ENCODE measurements at places on chromosomes 4 and X.

DNA sequence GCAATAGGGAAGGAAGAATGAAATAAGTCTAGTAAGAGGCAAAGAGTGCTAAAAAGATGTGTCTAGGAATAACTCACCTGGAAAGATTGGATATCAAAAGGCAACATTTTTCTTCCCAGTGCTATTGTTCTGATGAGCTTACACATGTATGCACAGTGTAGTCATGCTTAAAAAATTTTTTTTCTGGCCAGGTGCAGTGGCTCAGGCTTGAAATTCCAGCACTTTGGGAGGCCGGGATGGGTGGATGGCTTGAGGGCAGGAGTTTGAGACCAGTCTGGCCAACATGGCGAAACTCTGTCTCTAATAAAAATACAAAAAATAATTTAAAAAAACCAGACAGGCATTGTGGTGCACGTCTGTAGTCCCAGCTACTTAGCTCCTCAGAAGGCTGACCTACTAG is 795.8 kb upstream of the IGFBP7 start:
- DNase-seq, result no peak

DNA sequence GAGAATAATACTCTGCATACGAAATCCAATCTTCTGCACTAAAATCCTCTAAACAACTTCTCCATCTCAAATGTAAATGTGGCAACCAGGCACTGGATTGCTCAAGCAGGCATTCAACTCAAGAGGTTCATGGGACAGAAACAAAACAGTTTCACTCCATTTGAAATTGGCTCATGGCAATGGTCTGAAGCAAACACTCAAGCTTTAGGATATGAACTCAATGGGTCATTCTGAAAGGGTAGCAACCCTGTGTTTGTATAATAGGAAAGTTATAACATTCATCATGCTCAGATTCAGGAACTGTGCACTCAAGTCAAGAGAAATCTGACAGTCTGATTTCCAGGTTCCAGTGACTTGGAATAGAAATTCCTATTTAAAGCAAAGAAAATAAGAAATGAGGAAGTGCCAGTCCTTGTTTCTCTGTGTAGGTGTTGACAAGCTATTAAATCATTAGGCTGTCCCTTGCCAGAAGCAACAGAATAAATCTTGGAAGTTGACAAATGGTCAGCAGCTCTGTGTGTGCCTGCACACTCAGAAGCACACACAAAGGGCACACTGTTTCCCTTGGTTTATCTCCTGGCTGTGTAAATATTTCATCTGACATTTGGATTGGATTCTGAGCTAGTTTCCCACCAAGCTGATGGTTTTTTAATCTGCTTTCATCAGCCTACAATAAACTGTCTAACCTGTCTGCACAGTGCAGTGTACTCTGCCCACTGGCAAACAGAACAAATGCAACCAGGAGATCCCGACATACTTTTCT is 75.9 kb upstream of the CITED1 start:
- DNase-seq, result no peak

DNA sequence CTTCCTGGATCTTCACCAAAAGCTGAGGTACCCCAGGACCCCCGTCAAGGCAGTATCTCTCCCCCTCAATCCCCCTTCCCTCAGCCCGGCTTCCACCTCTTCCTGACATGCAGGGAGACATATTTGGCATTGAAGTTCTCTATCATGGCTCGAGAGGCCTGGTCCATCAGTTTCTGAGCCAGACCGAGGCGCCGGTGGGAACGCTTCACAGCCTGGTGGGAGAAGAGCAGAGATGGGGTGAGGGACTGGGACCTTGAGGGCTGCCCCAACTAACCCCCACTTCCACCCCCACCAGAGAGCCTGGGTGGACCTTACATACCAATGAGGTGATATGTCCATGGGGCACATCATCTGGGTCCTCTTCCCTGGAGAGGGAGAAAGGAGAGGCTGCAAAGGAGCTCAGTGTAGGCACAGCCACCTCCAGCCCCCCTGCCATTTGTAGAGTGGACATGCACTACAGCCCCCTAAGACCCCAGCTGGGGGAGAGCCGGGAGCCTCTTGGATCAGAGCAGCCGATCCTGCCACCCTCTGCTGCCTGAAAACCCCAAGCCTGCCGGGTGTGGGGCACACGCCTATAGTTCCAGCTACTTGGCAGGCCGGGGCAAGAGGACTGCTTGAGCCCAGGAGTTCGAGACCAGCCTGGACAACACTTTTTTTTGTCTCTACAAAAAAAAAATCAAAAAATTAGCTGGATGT is 2.5 kb downstream of the NAA10 start:
- no peak for DNase-seq

DNA sequence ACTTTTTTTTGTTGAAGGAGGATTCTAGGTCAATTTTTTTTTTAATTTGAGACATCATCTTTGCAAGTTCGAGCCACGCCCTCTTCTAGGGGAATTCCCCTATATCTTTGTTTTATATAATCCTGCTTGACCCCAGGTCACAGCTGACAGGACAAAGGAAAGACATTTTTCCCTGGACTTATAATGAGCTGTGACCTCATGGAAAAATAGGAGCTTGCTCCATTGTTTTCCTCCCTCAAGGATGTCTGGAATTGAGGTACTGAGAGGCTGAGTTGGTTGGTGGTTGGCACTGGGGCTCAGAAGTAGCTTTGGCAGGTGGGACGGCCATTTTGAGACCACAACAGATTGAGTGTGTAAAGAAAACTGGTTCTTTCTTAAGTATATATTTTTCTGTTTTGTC is 49.0 kb downstream of the GBA3 start:
- DNase-seq, result no peak

DNA sequence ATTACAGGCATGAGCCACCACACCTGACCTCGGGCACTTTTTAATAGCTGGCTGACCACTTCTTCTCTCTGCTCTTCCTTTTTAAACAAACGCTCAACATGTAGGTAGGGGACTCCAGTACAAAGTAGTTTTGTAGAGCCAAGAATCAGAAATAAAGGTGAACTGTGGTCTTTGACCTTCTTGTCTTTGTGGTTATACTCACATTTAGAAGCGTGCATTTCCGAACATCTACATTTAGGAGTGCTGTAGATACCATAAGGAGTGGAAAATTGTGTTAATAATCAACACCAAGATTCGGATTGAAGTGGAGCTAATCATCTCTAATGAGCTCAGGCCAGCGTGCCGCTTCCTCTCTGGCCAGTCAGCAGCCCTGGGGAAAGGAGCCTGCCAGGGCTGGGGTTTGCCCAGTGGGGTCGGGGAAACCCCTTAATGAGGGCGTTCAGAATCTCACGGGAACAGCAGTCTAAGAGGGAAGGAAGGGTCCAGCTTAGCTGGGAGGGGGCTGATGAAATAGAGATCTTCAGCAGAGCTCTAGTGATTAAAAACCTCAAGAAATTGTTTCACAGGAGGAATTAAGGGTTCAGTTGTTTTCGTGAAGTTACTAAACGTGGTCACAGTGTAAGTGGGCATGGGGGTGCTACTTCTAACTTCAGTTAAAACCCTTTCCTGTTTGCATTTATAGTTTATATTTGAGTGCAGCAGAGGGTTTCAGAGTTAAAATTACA is 81.2 kb downstream of the GAB1 start:
- DNase-seq, result no peak
